K562 (cell line): ENCODE measurements at places on chromosomes 2 and 18. TPM values are rescaled to one million over a fixed set of nuclear protein-coding genes. Genes with fewer than 3 reads are reported as not detected.

Gene SULT1C4
- total RNA-seq: not detected in 2 replicates

Gene NAT8
- not detected in 2 replicates for total RNA-seq

Gene IFIH1
- total RNA-seq: 0.91 and 1.1 TPM in 2 replicates

Gene SPEG
- total RNA-seq: 6.0 and 8.7 TPM in 2 replicates

DNA sequence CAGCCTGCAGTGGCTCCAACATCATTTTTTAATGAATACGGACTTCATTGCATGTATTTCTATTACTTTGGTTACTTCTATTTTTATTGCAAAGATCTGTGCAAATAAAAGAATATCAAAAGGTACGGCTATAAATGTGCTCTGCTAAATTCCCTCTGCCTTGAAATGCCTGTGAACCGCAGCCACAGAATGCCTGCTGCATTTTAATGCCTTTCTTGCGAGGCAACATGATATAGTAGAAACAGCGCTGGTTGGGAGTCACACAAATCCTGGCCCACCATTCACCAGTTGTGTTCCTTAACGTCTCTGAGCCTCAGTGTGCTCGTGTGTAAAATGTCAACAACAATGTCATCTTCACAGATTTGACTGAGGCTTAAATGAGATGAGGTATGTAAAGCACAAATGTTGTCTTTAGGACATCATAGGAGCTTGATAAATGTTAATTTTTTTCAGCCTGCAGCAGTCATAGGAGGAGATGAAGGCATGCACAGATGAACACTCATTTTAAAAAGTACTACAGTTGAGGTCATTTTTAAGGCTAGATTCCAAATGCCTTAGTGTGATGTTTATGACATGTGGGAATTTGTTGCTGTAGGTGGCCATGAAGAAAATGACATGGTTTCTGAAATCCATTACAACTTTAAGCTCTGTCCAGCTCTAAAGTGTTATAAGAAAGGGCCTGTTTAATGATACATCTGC lies 187.6 kb upstream of the NRP2 start:
- no peak overlapping the region for H3K4me3 ChIP-seq
- H3K27me3 ChIP-seq: no peaks in the 10 kb centered on the region
- no peaks in the 10 kb centered on the region for H3K36me3 ChIP-seq
- no peak overlapping the region for H3K27ac ChIP-seq
- no peak for DNase-seq
- H3K4me1 ChIP-seq: no peaks in the 10 kb centered on the region

- H3K4me3 ChIP-seq: no peak overlapping the region
- H3K27me3 ChIP-seq: no peaks in the 10 kb centered on the region
- no peaks in the 10 kb centered on the region for H3K36me3 ChIP-seq
- DNase-seq: no peak
These were observed 44.5 kb downstream of the METTL8 start for GRCh38 chr2:171389325-171389724.

- peak overlapping the region; percentile 81; the same call in 1 of the 2 replicates for H3K4me3 ChIP-seq
- H3K36me3 ChIP-seq: no peaks in the 10 kb centered on the region
- no peaks in the 10 kb centered on the region for H3K27me3 ChIP-seq
- DNase-seq: no peak
These were observed 1.4 kb downstream of the ARID5A start for GRCh38 chr2:96537734-96538486.

- DNase-seq: no peak
- no peaks in the 10 kb centered on the region for H3K27me3 ChIP-seq
- no peaks in the 10 kb centered on the region for H3K4me1 ChIP-seq
- no peaks in the 10 kb centered on the region for H3K36me3 ChIP-seq
- no peak overlapping the region for H3K27ac ChIP-seq
These were observed 43.8 kb downstream of the CYBRD1 start for GRCh38 chr2:171566057-171566456.

DNA sequence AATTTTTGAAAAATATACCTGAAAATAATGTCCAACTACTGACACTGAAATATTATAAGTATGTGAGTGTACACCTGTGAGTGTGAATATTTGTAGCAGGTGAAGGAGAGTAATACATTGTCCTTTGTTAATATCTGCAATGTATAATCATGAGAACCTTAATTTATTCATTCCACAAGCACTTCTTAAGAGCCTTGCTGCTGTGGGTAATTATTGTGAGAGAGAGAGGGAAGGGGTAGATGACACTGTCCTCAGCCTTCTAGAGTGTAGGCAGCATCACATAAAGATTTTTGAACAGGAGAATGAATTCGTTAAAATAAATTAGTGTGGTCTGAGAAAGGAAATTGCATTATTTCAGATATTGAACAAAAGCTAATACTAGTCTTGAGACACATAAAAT lies 157.2 kb downstream of the MAP2 start:
- no peak for DNase-seq
- no peaks in the 10 kb centered on the region for H3K27me3 ChIP-seq
- no peak overlapping the region for H3K4me3 ChIP-seq
- H3K4me1 ChIP-seq: no peaks in the 10 kb centered on the region
- no peaks in the 10 kb centered on the region for H3K36me3 ChIP-seq
- H3K27ac ChIP-seq: no peak overlapping the region

DNA sequence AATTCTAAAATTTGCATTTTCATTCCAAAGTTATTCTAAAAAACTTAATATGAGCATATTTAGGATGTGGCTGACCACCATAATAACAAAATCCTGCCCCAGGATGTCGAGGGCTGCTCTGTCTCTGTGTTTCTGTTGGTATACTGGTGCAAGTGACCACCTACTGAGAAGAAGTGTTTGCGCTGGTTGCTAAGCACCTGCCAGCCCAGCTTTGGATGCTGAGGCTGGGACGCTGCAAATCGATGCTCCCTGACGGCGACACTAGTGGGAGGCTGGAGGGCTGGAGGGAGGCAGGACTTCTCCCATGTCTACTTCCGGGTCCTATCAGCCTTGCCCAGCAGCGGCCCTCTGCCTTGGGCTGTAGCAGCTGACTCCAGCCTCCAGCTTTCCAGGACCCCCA lies 45.0 kb downstream of the LAMA1 start:
- peaks cover 3% of the 10 kb centered on the region; the same call in 1 of the 2 replicates for H3K27me3 ChIP-seq
- H3K4me1 ChIP-seq: no peaks in the 10 kb centered on the region
- no peaks in the 10 kb centered on the region for H3K36me3 ChIP-seq
- H3K27ac ChIP-seq: no peak overlapping the region
- H3K4me3 ChIP-seq: no peak overlapping the region
- DNase-seq: peak; percentile 4
